ENCODE measurements at places on chromosomes 3 and 15. TPM values are rescaled to one million over a fixed set of nuclear protein-coding genes. Genes with fewer than 3 reads are reported as not detected.

SGO1 gene
- total RNA-seq: 9.8 TPM

IL5RA gene
- not detected for total RNA-seq

CORO2B gene
- total RNA-seq: 12.3 TPM

IQGAP1 gene
- total RNA-seq: 222 TPM

SCN11A gene
- total RNA-seq: not detected

HHLA2 gene
- under 0.01 TPM for total RNA-seq

GP9 gene
- total RNA-seq: not detected

MUC13 gene
- not detected for total RNA-seq

RPUSD2 gene
- total RNA-seq: 9.3 TPM

PLCH1 gene
- total RNA-seq: under 0.01 TPM

UBR1 gene
- 44.0 TPM for total RNA-seq

TMEM158 gene
- 40.3 TPM for total RNA-seq

All from regular cardiac myocyte (primary cell).